ENCODE measurements at places on chromosomes 1 and 21.
A peak's percentile ranks its signal among the peaks of the same experiment; 100 is the strongest.

DNA sequence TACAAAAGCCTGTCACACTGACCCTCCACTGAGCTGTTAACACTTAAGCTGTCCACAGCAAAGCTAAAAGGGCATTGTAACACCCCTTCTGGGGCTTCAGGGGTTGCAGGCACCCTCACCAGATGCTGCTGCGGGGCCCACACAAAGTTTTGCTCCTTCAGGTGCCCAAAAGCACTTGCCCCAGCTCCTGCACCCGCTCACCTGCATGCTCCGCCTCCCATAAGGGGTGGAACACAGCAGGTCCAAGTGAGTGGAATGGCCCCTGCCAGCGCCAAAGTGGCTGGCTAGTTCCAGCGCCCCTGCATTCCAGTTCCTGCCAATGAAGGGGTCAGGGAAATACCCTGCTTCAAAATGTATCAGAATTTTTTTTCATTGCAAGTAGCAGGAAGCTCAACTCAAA is 7.3 kb upstream of the RBP7 start:
- DNase-seq: no peak

DNA sequence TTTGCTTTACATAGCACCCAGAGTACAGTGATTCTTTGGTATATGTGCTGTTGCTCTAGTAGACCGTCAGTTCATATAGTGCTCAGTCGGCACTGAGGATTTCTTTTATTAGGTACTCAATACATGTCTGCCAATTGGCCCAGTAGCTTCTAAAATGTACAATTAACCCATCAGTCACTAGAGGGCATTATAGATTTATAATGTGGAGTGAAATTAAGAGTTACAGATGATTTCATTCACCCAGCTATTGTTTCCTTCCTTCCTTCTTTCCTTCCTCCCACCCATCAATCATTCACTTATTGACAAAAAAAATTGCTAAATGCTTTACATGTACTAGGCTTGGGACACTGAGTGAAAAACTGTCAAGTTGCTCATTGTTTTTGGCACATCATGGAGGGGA is 263.6 kb upstream of the USP24 start:
- peak; percentile 22 for DNase-seq

DNA sequence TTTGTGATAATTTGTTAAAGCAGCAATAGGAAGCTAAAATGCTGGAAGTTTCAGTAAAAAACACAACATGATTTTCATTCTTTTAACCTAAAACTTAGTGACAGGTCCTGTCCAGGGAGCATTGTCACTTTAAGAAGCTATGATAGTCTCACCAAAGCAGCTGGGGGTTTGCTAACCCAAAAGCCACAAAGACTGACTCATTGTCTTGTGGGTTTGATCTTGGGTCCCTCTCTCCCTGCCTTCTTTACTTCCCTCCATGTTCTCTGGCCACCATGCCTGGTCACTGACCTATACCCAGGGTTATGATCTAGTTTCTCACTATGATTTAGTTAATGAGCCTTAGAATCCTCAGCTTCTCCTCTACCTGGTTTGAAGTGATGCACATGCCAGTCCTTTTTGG is 213.5 kb upstream of the PTGFR start:
- DNase-seq: no peak

DNA sequence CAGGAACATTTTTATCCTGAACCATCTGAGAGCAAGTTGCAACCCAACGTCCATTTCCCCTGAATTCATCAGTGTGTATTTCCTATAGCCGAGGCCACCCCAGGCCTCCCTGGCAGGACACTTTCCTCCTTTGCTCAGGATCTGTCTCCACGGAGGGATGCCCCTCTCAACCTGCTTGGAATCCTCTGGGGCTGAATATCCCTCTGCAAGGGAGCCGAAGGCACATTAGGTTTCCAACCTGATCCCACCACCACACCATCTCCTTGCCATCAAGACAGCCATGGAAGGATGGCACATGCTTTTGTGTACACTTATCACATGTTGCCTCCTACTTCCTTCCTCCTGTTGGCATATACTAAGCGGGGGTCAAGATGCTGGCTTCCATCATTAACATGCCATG is 74.8 kb upstream of the EDN2 start:
- no peak for DNase-seq

- DNase-seq: peak; percentile 91
These were observed at the start of gene SNIP1 for GRCh38 chr1:37553927-37554808. Gene SNIP1, minus strand, starts transcription at chr1:37554293. Its CDS starts 64 bp downstream, at chr1:37554229.

DNA sequence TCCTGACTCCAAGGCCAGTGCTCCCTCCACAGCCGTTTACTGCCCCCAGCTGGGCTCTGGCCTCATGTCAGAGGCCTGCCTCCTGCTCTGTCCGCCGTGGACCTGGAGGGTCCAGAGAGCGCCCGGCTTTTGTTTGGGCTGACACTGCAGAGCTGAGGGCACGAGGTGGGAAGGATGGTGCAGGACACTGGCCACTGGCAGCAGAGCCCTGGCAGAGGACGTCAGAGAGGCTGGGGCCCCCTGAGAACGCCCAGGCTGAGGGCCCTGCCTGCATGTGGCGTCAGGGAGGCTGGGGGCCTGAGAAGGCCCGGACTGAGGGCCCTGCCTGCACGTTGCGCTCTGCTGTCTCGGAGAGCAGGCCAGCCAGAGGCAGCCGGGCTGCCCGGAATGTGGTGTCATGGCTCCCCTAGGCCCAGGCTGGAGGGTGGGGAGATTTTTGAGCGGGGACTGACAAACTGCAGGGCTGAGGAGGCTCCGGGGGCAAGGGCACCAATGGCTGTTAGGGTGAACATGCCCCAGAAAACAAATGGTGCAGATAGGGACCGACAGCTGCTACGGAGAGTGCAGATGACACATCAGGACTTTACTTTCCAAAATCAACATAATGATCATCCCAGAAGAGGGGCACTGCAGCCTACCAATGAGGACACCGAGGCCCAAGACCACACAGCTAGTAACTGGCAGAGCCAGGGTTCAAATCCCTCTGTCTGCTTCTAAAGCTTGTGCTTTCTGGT is 31.7 kb downstream of the SLC66A1 start:
- no peak for DNase-seq

GRCh38 chr21:29289317-29289716 is 9.4 kb upstream of the BACH1 start:
- DNase-seq: no peak

DNA sequence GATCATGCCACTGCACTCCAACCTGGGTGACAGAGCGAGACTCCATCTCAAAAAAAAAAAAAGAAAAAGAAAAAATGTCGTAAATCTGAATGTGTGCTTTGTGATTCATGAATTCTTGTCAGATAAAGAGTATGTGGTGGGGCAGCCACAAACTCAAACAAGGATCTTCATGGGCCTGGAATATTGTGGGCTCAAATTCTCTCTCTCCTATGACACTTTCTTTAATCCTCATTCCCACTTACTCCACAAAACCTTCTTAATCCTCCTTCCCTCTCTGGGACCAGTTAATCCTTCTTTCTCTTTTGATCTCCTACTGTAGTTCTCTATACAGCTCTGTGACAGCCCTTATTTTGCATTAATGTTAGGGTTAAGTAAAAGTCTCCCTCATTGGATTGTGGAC is 112.3 kb downstream of the AK5 start:
- DNase-seq: no peak

DNA sequence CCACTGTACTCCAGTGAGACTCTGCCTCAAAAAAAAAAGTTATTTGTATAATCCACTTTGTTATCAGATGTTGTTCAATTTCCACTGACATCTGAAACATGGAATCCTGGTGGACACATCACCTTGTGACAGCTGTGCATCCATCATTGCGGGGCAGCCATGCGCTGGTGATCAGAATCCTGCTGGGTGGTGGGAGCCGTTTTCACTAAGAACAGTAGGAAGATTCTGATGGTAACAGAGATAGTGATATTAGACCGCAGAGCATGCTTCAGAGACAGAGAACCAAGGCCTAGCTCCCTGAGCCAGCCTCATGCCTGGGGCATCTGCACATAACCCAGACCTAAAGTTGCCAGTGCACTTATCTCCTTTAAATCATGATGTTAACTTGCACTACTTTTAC is 3.1 kb upstream of the SPRR3 start:
- DNase-seq: no peak

- no peak for DNase-seq
These were observed 32.8 kb downstream of the PCNT start for GRCh38 chr21:46356494-46357334.

DNA sequence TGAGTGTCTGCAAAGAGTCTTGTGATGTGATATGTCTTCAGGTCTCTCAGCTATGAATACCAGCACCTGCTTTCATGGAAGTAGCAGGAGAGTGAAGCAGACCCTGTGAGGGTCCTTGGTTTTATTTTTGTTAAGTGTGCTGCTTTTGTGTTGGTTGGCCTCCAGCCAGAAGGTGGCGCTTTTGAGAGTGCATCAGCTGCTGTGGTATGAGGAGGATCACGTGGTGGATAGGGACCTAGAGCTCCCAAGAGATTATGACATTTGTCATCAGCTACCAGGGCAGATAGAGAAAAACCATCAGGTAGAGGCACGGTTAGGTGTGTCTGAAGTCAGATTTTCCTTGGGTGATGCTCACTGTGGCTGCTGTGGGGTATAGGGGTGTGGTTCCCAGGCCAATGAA is 1232.1 kb downstream of the MRPL39 start:
- DNase-seq: no peak

DNA sequence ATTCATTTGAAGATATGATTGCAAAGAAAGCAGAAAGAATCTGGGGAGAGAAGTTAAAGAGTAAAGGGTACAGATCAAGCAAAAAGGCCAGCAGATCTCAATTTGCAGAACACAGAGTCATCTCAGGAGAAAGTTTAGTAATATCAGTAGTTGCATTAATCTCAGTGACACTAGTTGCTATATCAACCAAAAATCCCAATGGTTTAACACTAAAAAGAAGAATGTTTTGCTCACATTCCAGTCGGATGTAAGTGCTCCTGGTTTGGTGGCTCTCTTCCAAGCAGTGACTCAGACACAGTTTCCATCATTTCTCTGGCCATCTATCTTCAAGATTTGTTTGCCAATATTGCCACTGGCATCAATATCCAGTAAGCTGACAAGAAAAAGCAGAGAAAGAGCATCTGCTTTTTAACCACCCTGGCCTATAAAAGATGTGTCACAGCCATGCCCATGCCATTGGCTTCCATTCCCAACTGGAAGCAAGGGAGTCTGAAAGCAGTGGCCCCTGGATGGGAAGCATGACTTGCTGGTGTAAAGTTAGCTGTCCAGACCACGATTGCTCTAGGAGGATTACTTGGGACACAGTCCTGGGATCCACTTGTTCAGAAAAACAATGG is 45.5 kb upstream of the AIM2 start:
- DNase-seq: no peak

DNA sequence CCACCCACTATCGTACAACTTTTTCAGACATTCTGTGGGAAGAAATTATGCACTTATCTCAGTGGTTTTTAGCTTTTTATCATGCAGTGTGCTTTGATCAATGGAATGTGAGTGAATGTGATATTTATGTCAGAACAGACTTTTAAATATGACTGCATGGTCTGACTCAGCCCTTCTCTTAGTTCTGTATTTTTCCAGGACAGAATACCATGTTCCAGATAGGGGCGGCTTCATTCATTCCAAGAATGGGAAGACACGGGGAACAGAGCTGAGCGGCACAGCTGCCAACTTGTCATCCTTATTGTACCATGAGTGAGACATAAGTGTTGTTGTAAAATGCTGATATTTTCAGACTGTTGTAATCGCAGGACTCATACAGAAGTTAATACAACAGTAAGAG is 214.6 kb upstream of the NCAM2 start:
- no peak for DNase-seq

GRCh38 chr1:180213401-180214170 is 16.5 kb upstream of the LHX4 start:
- DNase-seq: no peak

DNA sequence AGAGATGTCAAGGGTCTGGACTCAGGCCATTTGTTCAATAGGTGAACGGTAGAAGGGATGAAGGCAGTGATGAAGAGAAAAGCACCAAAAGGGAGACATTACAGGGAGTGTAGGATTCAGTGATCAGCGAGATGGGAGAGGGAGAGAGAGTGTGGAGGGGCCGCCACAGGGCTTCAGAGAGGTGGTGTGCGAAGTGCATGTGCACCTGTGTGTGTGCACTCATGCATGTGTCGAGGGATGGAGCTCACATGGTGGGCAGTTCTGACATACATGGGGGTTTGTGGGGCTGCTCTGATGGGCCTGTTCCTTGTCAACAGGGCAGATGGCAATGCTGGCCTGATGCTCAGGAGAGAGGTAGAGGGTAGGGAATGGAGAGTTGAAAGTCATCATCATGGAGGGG is 11.4 kb upstream of the KCNA2 start:
- DNase-seq: no peak

- peak; percentile 34 for DNase-seq
These were observed 85.4 kb upstream of the OLIG2 start for GRCh38 chr21:32940079-32941014.

DNA sequence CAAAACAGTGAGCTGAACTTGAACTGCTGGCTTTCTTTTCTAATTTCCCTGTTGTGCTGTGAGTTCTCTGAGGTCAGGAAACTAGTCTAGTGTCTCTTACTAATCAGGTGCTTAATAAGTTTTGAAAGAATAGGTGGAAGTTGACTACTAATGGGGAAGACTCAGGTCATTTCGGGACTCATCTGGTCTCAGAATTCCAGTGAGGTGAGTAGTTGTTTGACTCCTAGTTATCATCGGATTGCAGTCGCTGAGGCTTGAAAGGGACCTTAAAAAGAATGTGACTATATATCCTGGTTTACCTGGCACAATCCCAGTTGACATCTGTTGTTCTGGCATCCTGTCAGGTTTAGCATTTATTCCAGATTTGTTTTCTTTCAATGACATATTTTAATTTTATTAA is 81.4 kb upstream of the SPAG17 start:
- DNase-seq: no peak

- no peak for DNase-seq
These were observed 45.3 kb downstream of the PDE9A start for GRCh38 chr21:42698733-42699132.

GRCh38 chr1:9413071-9413876 is 120.6 kb downstream of the SPSB1 start:
- no peak for DNase-seq

- no peak for DNase-seq
These were observed 38.3 kb upstream of the NRDC start for GRCh38 chr1:51916587-51917405.

DNA sequence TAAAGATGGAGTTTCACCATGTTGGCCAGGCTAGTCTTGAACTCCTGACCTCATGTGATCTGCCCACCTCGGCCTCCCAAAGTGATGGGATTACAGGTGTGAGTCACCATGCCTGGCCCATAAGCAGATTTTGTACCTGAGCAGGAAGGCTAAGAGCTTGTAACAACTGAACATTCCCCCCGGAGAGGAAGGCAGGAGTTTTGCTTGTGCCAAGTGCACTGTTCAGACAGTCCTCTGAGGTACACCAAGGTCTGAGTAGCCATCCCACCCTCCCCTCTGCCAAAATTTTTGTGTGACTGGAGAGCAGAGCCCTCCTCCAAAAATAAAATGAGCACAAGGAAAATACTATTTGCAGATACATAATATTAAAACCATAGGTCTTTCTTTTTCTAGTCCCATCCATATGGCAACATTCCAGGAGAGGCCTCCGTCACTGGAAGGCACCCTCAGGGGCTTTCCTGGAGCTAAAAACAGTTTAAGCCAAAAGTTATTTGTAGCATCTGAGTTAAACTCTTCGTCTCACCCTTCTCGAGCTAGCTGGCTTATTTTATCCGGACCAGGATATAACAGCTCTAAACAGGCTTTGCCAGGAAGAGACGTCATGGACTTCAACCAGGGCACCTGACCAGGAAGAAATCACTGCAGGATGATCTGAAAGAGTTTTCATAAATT is 27.2 kb downstream of the CAPN2 start:
- DNase-seq: no peak

GRCh38 chr1:5682626-5683225 is 309.5 kb downstream of the NPHP4 start:
- DNase-seq: no peak
